ENCODE measurements at places on chromosomes 1 and 21. TPM values are rescaled to one million over a fixed set of nuclear protein-coding genes. Genes with fewer than 3 reads are reported as not detected.
A peak's percentile ranks its signal among the peaks of the same experiment; 100 is the strongest.

Gene NPHS2
- not detected for total RNA-seq

- H3K27me3 ChIP-seq, result peaks cover 19% of the 10 kb centered on the region
- peaks cover 57% of the 10 kb centered on the region for H3K4me1 ChIP-seq
- H3K36me3 ChIP-seq, result no peaks in the 10 kb centered on the region
- H3K27ac ChIP-seq, result no peak overlapping the region
- H3K4me3 ChIP-seq, result peak overlapping the region; percentile 72
- DNase-seq, result peak; percentile 50
Measured at GRCh38 chr1:6243053-6243834, 735 bp upstream of the HES3 start.

- DNase-seq, result no peak
- no peak overlapping the region for H3K27ac ChIP-seq
- H3K4me3 ChIP-seq, result no peak overlapping the region
Measured at GRCh38 chr21:17159697-17160096, 353.1 kb upstream of the CXADR start.

DNA sequence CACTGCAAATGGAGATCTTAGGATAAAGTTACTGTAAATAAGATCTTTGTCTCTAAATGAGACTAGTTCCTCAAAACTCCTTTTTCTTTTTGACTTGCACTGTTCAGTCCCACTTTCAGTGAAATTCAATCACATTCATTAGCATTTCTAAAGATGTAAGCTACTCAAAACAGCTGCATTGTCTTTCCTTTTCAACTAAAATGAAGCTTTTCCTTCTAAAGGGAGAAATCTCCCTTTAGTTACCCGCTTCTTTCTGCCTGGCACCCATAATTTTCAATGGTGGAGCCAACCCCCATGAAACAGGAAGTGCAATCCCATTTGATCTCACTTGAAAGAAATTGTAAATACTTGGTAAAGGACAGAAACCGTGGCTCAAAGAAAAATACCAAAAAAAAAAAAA, 387.4 kb upstream of the PKN2 start:
- peak overlapping the region; percentile 24 for H3K4me3 ChIP-seq
- H3K4me1 ChIP-seq, result peaks cover 45% of the 10 kb centered on the region
- no peaks in the 10 kb centered on the region for H3K36me3 ChIP-seq

Gene HAPLN2
- total RNA-seq, result 0.65 TPM

Gene CFAP141
- total RNA-seq, result not detected

- H3K27ac ChIP-seq, result no peak overlapping the region
- H3K27me3 ChIP-seq, result peaks cover 30% of the 10 kb centered on the region
- H3K4me1 ChIP-seq, result peaks cover 21% of the 10 kb centered on the region
- no peaks in the 10 kb centered on the region for H3K36me3 ChIP-seq
- peak; percentile 38 for DNase-seq
- peak overlapping the region; percentile 73 for H3K4me3 ChIP-seq
Measured at GRCh38 chr1:236280438-236281197, 1.1 kb downstream of the ERO1B start.

GRCh38 chr1:42736152-42736551, 3.9 kb downstream of the CLDN19 start:
- no peak overlapping the region for H3K27ac ChIP-seq
- H3K27me3 ChIP-seq, result no peaks in the 10 kb centered on the region
- peaks cover 18% of the 10 kb centered on the region for H3K4me1 ChIP-seq
- H3K36me3 ChIP-seq, result no peaks in the 10 kb centered on the region
- DNase-seq, result peak; percentile 32

- no peak overlapping the region for H3K4me3 ChIP-seq
- H3K27me3 ChIP-seq, result no peaks in the 10 kb centered on the region
- no peak overlapping the region for H3K27ac ChIP-seq
- no peaks in the 10 kb centered on the region for H3K4me1 ChIP-seq
- H3K36me3 ChIP-seq, result no peaks in the 10 kb centered on the region
Measured at GRCh38 chr1:109761227-109762038, 2.3 kb downstream of the EPS8L3 start.

- H3K27ac ChIP-seq, result no peak overlapping the region
- H3K4me3 ChIP-seq, result peak overlapping the region; percentile 78
- peak; percentile 81 for DNase-seq
Measured at GRCh38 chr1:23216771-23217420, 406 bp downstream of the HTR1D start.

Gene TRPM2
- total RNA-seq, result not detected

DNA sequence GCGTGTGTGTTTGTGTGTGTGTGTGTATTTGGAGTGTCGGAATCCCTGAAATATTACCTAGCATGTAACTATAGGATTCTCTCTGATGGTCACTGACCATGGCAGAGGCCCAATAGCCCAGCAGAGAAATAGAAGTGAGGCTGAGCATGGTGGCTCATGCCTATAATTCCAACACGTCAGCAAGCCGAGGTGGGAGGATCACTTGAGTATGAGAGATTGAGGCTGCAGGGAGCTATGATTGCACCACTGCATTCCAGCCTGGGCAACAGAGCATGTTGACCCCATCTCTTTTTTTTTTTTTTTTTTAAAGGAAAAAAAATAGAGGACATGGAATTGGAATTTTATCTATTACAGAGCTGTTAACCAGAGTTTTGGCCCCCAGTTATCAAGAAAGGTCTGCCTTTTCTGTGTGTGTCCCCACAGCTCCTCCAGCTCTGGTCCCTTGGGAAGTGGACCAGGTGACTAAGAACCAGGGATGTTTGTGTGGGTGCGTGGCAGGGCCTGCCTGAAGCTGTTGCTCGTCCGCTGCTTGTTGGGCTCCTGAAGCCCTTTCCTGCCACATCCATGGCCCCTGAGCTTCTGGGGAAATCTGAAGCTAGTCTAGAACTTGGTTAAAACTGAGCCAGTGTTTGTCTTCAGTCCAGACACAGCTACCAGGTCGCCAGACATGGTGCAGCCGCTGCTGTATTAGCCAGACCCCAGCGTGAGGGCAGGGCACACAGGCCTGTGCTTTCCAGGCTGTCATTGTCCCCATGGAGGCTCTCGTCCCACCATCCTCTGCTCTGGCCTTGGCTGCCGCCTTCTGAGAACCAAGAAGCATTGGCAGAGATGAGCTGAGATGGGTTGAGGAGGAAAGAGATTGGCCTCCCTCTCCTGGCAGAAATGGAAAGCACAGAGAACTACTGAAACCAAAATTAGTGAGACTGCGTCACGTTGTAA, 25.5 kb downstream of the CAPN9 start:
- H3K27me3 ChIP-seq, result no peaks in the 10 kb centered on the region
- H3K4me1 ChIP-seq, result no peaks in the 10 kb centered on the region
- H3K36me3 ChIP-seq, result no peaks in the 10 kb centered on the region
- no peak overlapping the region for H3K27ac ChIP-seq
- peak; percentile 42 for DNase-seq

Gene CHIA
- total RNA-seq, result not detected

Gene RGS8
- total RNA-seq, result 0.99 TPM

Gene DENND2D
- not detected for total RNA-seq

DNA sequence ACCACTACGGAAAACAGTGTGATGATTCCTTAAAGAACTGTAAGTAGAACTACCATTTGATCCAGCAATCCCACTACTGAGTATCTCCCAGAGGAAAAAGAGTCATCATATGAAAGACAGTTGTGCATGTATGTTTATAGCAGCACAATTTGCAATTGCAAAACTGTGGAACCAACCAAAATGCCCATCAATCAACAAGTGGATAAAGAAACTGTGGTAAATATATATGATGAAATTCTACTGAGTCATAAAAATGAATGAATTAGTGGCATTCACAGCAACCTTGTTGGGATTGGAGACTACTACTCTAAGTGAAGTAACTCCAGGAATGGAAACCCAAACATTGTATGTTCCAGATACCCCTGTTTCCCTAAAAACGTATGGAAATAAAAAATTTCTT, 337.0 kb upstream of the PTBP2 start:
- H3K36me3 ChIP-seq, result no peaks in the 10 kb centered on the region
- no peak overlapping the region for H3K4me3 ChIP-seq
- H3K4me1 ChIP-seq, result no peaks in the 10 kb centered on the region
- no peak overlapping the region for H3K27ac ChIP-seq
- DNase-seq, result no peak

DNA sequence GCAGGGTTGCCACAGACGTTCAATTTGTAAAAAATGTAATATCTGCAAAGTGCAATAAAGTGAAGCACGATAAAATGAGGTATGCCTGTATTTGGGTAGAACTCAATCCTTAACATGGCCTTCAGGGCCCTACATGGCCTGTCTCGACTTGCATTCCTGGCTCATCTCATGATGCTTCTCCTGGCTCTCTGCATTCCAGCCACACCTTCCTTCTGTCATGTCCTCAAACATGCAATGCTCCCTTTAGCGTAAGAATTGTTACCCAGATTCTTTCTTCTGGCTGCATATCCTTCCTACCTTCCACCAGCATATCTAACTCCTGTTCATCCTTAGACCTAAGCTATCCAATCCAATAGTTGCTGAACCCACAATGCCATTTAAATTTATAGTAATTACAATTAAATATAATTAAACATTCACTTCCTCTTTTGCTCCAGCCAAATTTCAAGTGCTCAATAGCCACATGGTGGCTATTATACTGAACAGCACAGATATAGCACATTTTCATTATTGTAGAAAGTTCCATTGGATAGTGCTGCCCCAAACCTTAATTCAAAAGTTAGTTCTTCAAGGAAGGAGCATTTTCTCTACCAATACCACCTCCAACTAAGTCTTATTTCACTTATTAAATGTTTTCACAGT, 32.6 kb downstream of the FGGY start:
- H3K4me1 ChIP-seq, result no peaks in the 10 kb centered on the region
- no peak overlapping the region for H3K4me3 ChIP-seq
- H3K27me3 ChIP-seq, result no peaks in the 10 kb centered on the region
- H3K36me3 ChIP-seq, result no peaks in the 10 kb centered on the region
- no peak for DNase-seq

Gene MIXL1
- total RNA-seq, result 0.31 TPM

DNA sequence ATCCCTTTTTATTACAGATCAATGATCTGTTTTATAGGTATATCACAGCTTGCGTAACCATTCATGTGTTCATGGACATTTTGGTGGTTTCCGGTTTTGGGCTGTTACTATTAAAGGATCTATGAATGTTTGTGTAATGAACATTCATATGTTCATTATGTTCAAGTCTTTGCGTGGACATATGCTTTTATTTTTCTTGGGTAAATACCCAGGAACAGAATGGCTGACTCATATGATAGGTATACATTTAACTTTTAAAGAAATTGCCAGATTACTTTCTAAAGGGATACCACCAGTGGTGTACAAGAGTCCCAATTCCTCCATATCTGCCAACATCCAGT, 73.7 kb downstream of the SPATA46 start:
- no peak overlapping the region for H3K27ac ChIP-seq
- H3K4me3 ChIP-seq, result no peak overlapping the region
- no peaks in the 10 kb centered on the region for H3K27me3 ChIP-seq
- H3K36me3 ChIP-seq, result no peaks in the 10 kb centered on the region
- DNase-seq, result no peak

Gene S100A13
- total RNA-seq, result 87.4 TPM

DNA sequence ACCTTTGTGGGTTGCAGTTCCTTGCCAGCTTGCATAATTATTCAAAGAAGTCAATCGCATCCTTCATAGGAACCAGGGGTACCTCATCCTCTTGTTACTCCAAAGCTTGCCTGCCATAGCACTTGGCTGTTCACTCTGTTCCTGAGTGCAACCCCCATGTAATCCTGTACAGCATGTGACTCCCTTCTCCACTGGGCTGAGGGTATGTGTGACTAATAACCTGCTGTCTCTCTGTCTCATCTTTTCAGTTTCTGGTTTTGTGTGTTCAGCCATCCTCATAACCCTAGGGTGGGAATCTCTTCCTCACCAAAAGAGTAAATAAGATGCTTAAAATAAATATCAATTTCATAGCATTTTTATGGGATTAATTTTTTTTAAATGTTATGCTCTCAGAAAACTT, 351.9 kb downstream of the S1PR1 start:
- no peaks in the 10 kb centered on the region for H3K4me1 ChIP-seq
- H3K4me3 ChIP-seq, result no peak overlapping the region
- no peaks in the 10 kb centered on the region for H3K27me3 ChIP-seq
- DNase-seq, result no peak
- H3K36me3 ChIP-seq, result no peaks in the 10 kb centered on the region

DNA sequence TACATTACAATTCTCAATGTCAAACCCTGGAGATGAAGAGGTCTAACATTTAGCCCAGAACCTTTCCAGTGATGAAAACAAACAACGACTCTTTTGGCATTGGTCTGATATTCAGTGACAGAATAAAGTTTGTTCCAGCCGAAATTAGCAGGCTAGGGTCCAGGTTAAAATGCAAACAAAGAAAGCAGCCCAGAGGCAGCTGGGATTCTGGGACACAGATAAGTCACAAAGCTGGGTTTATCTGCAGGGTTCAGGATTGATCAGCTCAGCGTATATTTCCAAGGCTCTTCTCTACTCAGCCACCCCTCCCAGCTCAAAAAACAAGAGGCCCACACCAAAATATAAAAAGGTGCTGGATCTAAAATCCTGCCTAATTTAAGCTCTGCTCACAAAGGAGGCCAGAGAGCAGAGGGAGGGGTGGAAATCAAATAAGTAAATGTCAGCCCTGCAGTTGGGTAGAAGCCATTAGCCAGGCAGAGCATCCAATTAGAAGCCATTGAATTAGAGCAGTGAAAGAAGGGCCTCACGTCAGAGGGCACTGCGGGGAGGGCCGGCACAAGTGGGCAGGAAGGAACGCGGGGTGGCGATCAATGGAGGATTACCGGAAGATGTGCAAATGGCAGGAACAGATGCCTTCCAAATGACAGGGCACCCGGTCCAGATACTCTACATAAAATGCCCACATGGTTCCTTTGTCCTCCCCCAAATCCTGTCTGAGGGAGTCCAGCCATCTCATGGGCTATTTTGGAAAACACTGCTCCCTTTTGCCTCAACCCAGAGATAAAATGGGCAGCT, 3.2 kb upstream of the KLHDC8A start:
- H3K4me1 ChIP-seq, result peaks cover 61% of the 10 kb centered on the region
- no peak overlapping the region for H3K4me3 ChIP-seq
- peak; percentile 85 for DNase-seq
- H3K36me3 ChIP-seq, result no peaks in the 10 kb centered on the region

GRCh38 chr1:68384872-68385411, 64.8 kb downstream of the RPE65 start:
- no peak for DNase-seq
- no peak overlapping the region for H3K4me3 ChIP-seq
- H3K27me3 ChIP-seq, result no peaks in the 10 kb centered on the region
- H3K27ac ChIP-seq, result no peak overlapping the region
- H3K36me3 ChIP-seq, result no peaks in the 10 kb centered on the region

Gene EDN2
- not detected for total RNA-seq

DNA sequence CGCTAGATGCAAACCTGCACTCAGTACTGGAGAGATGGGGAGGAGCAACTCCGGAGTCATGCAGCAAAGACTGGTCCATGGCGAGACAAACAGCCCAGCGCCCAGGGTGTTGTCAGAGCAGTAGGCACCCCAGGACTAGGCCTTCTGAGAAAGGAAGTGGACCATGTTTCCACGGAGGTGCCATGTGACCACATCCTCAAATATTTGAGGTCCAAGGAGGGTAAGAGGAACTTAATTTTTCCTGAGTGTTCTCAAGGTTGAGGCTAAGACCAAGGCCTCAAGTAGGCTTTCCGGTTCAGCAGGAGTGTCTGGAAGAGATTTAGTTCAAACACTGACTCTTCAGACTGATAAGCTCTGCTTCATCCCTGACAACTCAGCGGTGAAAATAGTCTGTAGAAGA, 186.2 kb downstream of the RHOU start:
- DNase-seq, result no peak
- H3K4me1 ChIP-seq, result peaks cover 20% of the 10 kb centered on the region
- no peak overlapping the region for H3K4me3 ChIP-seq
- H3K36me3 ChIP-seq, result no peaks in the 10 kb centered on the region
- no peaks in the 10 kb centered on the region for H3K27me3 ChIP-seq

All from neural progenitor cell (in vitro differentiated cells).